Iris pigment epithelial cell (primary cell): ENCODE measurements at places on chromosomes 3 and 15.
A peak's percentile ranks its signal among the peaks of the same experiment; 100 is the strongest.

- DNase-seq: no peak
These were observed 220.7 kb downstream of the MEX3B start for GRCh38 chr15:81825136-81825535.

DNA sequence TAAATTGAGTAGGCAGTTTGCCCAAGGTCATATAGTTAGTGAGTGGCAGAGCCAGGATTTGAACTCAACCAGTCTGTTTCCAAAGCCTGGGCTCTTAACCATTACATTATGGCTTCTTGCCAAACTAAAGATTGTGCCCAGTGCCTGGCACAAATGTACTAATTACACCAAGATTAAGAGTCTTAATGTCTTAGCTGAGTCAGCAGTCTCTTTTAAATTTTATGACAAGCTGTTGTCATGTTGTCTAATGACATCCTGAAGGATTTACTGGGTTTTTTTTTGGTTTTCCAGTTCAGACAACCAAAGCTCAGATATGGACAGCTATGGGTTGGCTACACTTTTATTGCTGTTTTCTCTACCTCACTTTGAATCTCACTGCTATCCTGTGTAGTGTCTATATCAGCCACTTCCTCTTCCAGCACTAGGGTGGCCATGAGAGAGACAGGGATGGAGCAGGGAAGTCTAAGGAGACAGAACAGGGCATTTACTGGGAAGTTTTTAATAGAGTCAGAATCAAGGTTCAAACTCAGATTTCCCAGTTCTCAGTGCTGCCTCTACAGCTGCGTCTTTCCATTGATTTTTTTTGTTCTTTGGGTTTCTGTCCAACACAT is 10.5 kb downstream of the FBXL2 start:
- DNase-seq: no peak

DNA sequence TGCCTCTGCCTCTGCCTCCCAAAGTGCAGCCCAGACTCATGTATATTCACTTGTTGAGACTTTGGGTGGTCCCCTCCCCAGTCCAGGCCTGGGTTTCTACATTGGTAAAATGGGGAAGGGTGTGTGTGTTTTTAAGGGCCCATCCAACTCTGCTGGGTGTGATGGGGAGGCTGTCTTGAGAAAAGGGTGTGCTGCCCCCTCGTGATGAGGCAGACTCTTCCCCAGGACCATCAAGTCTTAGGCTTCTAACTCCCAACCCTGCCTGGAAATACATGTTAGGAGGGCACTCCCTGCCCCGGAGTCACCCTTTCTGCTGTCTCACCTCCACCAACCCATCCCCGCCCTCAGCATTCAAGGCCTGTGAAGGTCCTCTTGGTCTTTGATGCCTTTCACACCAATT is 4.4 kb upstream of the PTPN23 start:
- no peak for DNase-seq

- DNase-seq: no peak
These were observed 56.3 kb upstream of the ICE2 start for GRCh38 chr15:60535265-60535664.

- no peak for DNase-seq
These were observed 16.8 kb downstream of the TNIK start for GRCh38 chr3:171443211-171443957.

DNA sequence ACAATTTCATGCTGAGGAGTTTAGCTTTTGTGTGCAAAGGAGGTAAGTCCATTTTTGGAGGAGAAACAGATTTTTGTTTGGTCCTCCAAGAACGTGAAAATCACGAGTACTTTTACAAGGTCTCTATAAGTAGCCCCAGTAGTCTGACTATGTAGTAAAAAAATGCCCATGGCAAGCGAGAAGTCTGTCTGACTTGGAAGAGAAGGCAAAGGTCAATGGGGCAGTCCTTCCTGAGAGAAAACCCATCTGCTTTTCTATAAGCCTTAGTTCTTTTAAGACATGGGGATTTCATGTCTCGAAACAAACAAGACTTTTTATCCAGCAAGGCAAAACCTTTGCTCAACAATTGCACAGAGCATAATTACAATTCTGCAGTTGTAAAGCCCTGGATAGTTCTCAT is 183.2 kb downstream of the GAP43 start:
- DNase-seq: peak; percentile 56

GRCh38 chr3:111069974-111070771 is 1.4 kb upstream of the NECTIN3 start:
- DNase-seq: peak; percentile 31

- no peak for DNase-seq
These were observed 60.8 kb downstream of the PLS1 start for GRCh38 chr3:142657033-142657432.

GRCh38 chr3:16723978-16724377 is 118.8 kb upstream of the DAZL start:
- DNase-seq: peak; percentile 73
